NCI-H69 (cell line): ENCODE measurements at places on chromosomes 11 and 22.

GRCh38 chr22:19877626-19878339 is 23.1 kb upstream of the GNB1L start:
- DNase-seq: no peak

DNA sequence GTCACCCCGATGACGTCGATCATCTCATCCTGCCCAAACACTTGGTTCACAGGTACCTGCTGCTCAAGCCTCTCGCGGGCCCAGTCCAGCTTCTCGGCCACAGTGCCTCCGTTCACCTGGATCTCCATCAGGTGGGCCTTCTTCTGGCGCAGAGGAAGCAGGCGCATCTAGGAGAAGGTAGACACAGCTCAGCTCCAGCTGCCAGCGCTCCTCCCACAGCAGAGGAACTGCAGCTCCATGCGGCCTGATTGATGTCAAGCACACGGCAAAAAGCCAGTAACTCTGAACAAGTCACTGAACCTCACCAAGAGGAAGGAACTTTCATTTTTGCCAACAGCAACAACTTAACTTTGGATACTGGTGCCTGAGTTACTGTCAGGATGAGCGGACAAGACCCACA is 4.0 kb downstream of the RPL3 start:
- no peak for DNase-seq

- no peak for DNase-seq
Observed at GRCh38 chr11:128707681-128708080, 13.8 kb downstream of the FLI1 start.

DNA sequence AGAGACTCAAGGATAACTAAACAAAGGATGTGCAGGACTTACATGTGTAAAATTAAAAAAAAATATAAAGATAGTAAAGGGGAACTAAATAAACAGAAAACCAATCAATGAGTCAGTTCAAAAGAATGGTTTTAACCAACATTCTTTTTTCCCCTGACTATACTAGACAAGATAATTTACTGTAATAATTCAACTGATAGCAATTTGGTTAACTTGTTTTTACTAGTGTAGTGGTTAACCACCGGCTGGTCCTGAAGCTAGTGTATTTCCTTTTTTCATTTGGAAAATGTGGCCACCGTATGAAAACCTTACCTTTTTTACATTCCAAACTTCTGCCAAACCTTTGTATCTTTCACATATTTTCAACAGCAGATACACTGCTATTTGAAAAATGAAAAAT is 123.1 kb downstream of the ARHGAP42 start:
- DNase-seq: no peak

DNA sequence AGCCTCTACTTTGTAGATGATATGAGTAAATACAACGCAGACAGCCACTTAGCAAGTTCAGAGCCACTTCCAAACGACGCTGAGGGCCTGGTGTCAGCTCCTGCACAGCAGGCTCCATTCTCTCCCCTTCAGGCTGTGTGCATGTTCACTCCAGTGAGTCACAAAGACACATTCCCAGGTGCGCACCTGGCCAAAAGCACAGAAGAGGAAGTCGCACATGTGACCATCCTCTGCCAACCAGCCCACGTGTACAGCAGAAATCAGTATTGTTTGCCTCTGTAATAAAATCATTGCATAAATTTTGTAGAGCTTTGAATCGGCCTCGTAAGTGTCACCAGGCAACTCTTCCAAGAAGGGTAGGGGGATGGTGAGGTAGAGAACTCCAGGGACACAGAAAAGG is 19.5 kb upstream of the TPH1 start:
- peak; percentile 99 for DNase-seq

- DNase-seq: peak; percentile 82
Observed at GRCh38 chr11:93905384-93905783, 55.0 kb upstream of the VSTM5 start.

DNA sequence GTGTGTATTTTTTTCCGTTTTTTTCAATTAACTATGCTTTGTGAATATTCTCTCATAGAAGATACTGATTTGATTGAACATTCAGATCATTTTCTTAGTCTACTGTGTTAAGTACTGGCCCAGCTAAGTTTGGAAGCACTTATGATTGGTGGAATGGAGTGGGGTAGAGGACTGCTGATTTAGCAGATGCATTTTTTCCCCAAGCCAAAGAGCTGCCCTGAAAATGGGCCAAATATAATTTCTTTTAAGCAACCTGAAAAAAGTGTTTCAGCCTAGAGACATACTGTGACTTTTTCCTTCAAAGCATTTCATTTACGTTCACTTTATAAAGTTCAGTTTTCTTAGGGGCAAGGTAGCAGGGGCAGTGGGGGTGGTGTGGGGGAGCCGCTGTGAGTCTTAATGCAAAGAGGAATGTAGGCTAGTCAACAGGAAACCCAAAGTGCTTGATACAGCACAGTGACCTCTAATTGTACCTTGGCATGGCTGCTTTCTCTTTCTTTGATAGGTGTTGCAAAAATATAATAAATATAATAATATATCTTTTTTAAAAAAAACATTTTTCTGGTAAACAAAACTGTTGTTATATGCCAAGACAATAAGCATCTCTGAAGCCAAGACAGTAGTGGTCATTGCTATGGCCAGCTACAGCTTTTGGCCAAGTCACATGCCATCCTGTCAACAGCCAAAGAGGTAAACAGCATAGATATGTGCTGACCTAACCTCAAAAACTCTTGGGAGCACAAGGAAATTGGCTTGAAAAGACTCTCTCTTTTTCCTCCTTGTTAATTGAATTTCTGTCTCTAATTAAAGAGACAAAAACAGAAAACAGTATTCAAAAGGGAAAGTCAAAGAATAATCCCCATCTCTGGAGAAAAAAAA is 58.8 kb downstream of the LIF start:
- no peak for DNase-seq

GRCh38 chr22:24145446-24146193 is 35.7 kb upstream of the SUSD2 start:
- DNase-seq: no peak

DNA sequence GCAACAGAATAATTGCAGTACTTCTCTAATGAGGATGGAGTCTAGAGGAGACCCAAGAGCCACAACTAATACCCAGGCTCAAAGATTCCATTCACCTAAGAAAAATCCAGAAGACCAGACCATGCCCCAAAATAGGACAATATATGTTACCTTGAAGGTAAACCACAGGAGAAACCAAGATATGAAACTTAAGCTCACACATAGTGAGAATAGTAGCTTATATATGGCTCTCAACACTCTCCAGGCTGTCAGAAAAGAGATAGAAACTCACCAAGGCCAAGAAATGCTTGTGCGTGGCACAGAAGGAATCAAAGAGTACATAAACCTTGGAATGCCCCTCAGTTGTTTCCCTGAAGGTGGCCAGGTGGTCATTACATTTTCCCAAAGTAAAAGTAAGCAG is 9.1 kb downstream of the FAM111A start:
- no peak for DNase-seq

DNA sequence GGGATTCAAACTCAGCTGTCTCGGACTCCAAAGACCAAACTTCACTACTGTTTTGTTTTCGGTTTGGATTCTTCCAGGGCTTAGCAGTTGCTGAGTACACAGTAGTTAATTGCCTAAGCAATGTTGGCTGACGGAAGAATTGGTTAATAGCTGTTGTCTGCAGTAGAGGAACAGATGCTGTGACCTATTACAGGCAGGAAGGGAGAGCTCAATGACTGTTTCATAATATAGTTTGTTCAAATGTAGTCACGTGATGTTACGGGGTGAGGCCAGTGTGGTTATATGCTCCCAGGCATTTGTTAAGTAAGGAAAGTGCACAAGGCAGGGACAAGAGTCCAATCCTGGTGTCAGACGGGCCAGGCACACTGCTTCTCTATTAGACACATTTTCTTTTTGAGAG is 222.6 kb upstream of the CCDC90B start:
- peak; percentile 99 for DNase-seq

DNA sequence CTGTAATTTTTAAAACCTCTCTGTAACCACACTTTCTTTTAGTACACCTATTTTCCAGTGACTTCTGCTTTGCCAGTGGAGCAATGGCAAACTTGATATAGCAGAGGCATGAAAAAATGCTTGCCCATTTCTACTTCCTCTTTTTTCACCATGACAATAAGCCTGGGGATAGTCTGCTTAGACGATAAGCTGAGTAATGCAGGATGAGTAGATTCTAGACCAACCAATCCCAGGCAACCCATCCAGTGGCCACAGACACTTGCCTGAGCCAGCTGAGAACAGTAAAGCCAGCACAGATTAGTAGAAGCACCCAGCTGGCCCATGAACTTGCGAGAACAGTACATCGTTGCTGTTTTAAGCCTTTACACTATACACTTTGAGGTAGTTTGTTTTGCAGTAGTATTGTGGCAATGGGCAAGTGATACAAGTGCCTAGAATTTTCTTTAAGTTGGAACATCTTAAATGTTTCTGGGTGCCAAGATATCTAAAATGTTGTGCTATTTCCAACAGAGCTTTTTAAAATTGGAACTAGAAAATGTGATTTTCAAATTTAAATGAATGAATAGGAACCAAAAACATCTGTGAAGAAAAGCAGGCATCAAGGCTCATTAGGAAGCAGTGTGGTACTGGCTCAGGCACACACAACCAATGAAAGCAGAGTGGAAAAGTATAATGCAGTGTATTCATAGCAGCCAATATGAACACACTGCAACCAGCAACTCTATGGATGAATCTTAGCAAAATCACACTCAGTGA is 37.7 kb downstream of the DDI1 start:
- peak; percentile 17 for DNase-seq

DNA sequence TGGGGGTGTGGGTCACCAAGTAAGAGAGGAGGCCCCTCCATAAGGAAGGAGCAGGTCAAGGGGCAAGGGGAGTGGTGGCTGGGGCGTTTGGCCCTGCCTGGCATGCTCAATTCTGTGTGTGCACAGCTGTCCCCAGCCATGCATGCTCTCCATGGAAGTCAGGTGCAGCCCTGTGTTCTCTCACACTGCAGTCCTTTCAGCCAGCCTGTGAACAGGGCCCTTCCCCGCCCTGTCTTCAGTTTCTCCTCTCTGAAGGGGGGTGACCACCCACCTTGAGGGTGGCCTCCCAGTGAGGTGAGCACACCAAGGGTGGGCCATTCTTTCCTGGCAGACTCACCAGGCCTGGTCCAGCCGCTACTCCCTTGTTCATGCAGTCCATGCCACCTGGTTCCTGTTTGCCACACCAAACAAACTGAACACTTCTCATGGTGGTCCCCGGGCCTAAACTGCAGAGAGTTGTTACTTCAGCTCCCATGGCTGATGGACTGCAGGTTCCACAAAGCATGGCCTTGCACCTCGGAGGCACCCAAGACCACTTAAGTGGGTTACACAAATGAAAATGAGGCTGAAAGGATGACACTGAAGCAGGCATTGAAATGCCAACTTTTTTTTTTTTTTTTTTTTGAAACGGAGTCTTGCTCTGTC is 1.7 kb upstream of the CHCHD10 start:
- peak; percentile 41 for DNase-seq

- DNase-seq: peak; percentile 83
Observed at GRCh38 chr22:49827853-49828598, at the start of gene BRD1. BRD1 (minus strand) TSS chr22:49827873; CDS start chr22:49824317, 3,556 bp downstream.

DNA sequence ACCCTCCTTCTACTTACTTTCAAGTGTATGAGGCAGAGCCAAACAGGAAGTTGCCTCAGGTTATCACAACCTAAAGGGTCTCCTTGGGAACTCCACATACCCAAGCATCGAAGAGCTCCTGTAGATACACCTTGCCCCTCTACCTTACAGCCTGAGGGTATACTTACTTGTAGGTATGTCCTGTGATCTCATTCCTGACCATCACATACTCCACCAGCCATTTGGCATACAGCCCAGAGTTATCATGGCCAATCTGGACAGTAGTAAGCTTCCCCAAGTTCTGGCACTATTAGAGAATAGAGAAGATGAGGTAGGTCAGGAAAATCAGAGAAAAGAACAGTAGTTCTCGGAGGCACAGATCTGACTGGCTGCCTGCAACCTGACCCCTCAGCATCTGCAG is 53.4 kb upstream of the SCUBE2 start:
- DNase-seq: peak; percentile 68

- peak; percentile 89 for DNase-seq
Observed at GRCh38 chr11:61871158-61871597, 20.2 kb downstream of the FADS3 start.

DNA sequence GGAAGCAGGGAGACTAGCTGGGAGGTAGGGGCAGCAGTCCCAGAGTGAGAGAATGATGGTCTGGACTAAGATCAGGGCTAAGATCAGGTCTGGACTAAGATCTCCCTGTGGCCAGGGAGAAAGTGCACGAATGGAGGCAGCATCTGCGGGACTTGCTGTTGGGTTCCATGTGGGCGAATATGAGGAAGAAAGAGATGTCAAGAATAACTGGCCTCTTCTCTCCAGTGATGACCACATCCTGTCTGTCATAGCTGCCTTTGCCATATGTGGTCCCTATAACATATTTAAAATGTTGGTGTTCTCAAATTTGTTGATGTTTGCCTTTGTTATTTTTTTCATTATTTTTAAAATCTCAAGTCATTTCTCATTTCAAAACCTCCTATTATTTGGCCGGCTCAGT is 27.4 kb upstream of the CXCR5 start:
- no peak for DNase-seq

- peak; percentile 28 for DNase-seq
Observed at GRCh38 chr11:34599406-34599945, 21.4 kb upstream of the EHF start.

GRCh38 chr11:62603776-62604299 is 2.2 kb upstream of the MTA2 start:
- DNase-seq: peak; percentile 23

DNA sequence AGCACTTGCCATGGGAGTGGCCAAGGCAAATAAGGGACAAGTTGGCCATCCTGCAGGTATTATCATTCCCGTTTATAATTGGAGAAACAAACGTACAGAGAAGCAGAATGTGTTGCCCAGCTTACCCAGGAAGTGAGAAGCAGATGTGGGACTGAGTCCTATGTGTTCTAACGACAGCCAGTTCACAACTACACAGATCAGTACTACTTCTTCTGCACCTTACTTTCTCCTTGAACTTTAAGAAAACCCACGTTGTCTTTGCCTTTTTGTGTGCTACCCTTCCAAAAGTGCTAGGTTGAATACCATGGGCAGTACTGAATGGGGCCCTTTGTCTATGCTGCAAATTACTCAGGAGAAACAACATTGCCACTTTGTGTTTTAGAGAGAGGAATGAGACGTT is 62.8 kb upstream of the BLID start:
- peak; percentile 28 for DNase-seq

- DNase-seq: no peak
Observed at GRCh38 chr11:14860511-14860910, 31.5 kb downstream of the CYP2R1 start.

DNA sequence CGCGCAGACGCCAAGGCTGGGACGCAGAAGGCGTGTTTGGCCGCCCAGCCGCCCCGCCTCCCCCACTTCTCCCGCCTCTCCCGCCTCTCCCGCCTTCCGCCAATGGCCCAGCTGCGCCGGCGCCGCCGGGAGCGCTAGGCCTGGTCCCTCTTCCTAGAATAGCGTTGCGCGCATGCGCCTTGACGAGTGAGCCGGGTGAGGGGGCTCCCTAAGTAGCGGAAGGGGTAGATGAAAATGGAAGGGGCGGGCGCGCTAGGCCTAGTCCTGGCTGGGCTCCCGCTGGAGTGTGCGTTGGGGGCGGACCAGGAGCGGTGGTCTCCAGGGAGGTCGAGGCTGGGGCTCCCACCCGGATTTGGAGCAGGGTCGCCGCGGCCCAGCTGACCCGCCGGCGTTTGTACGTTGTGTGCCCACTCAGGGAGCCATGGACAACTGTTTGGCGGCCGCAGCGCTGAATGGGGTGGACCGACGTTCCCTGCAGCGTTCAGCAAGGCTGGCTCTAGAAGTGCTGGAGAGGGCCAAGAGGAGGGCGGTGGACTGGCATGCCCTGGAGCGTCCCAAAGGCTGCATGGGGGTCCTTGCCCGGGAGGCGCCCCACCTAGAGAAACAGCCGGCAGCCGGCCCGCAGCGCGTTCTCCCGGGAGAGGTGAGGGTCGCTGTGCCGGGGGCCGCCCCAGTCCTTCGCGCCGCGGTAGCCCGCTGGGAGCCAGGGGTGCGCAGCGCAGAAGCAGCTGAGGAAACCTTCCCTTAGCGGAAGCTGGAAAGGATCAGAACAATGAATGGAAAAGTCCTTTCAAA is at the start of gene AKIP1:
AKIP1 (plus strand) TSS at position 161 of the 795 bp plus-strand sequence; CDS start at position 422, 261 bp downstream.
- DNase-seq: peak; percentile 99
